AG20443 (cell line): ENCODE measurements at places on chromosomes 6 and 20.

DNA sequence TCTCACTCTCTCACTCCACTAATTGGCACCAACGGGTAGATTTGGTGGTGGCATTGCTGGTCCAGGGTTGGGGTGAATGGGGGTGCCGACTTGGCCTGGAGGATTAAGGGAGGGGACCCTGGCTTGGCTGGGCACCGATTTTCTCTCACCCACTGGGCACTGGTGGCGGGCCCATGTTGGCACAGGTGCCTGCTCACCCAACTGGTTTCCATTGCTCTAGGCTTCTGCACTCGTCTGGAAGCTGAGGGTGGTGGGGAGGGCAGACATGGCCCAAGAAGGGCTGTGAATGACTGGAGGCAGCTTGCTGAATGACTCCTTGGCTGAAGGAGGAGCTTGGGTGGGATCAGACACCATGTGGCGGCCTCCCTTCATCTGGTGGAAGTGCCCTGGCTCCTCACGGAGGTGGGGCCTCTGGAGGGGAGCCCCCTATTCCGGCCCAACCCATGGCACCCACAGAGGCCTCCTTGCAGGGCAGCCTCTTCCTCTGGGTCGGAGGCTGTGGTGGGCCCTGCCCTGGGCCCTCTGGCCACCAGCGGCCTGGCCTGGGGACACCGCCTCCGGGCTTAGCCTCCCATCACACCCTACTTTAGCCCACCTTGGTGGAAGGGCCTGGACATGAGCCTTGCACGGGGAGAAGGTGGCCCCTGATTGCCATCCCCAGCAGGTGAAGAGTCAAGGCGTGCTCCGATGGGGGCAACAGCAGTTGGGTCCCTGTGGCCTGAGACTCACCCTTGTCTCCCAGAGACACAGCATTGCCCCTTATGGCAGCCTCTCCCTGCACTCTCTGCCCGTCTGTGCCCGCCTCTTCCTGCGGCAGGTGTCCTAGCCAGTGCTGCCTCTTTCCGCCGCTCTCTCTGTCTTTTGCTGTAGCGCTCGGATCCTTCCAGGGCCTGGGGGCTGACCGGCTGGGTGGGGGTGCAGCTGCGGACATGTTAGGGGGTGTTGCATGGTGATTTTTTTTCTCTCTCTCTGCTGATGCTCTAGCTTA lies 11.2 kb downstream of the VEGFA start:
- DNase-seq = no peak

GRCh38 chr20:745683-746301 lies 22.5 kb downstream of the SLC52A3 start:
- DNase-seq = no peak

- DNase-seq = no peak
Measured at GRCh38 chr20:35651958-35652357, 12.7 kb downstream of the CPNE1 start.

DNA sequence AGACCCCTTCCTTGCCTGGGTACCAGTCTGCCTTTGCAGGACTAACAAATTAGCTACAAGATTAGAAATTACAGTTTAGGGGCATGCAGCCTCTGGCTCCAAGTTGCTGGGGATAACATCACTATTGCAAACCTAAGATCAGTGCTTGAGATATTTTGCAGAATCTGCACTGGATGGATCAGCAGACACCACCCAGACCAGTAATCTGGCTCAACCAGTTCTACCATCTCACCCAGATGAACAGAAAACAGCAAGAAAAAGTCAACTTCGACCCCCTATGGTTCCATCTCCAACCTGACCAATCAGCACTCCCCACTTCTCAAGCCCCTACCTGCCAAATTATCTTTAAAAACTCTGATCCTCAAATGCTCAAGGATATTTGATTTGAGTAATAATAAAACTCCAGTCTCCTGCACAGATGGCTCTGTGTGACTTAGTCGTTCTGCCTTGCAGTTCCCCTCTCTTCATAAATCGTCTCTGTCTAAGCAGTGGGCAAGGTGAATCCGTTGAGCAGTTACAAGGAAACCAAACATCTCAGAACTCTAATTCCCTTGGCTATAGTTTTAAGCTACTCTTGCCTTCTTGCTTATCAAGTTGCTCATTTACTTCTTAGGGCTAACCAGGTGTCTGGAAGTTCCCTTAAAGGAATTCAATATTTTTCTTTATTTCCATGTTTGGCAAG lies 16.1 kb upstream of the LMBRD1 start:
- DNase-seq = no peak

DNA sequence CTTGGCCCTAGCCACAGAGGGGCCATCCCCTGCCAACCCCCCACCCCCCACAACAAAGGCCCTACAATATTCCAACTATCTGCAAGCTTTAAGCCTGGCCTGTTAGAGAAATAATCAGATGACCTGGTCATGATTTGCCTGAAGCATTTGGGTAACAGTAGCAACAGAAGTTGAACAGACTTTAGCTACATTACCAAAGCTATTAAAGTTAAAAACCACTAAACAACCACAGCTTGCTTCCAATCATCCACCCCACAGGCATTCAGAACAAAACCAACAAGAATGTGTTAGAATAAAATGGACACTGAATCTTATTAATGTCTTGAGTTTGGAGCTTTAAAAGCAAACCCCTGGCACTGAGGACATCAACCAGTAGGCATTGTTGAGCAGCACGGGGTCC lies 250.9 kb downstream of the LRFN2 start:
- no peak for DNase-seq

GRCh38 chr6:111427341-111428116 lies 55.5 kb downstream of the REV3L start:
- DNase-seq = peak; percentile 56

DNA sequence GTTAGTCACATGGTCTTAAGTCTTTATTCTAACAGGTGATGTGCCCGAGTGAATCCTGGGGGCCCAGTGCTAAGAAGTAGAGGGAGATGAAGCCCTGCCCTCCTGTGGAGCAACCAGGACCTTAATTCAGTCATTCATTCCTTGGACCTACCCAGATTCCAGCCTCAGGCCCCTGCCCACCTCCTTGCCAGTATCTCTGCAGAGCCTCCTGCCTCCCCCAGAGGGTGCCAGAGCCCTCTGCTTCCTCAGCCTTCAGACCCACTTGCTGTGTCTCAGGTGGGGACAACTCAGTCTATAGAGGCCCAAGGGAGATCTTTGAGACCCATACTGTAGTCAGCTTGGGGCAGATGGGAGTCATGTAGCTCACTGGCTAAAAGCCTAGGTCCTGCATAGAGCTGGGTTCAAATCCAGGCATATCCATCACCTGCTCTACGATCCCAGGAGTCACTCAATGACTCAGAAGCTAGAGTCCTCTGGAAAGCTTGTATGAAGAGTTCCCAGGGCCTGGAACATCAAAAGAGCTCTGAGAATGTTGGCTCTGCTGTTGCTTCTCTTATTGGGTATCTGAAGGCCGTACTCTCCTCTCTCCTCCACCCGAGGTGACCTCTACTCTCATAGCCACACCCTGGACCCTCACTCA lies 3.9 kb upstream of the SIGLEC1 start:
- DNase-seq = peak; percentile 75

- DNase-seq = peak; percentile 56
Measured at GRCh38 chr20:10611357-10611756, 62.4 kb downstream of the JAG1 start.

GRCh38 chr6:80254716-80255115 lies 148.2 kb downstream of the BCKDHB start:
- DNase-seq = no peak
